ENCODE measurements at places on chromosomes 7 and 10.

- DNase-seq: no peak
Measured at GRCh38 chr7:95054386-95054785, 147.0 kb downstream of the PPP1R9A start.

DNA sequence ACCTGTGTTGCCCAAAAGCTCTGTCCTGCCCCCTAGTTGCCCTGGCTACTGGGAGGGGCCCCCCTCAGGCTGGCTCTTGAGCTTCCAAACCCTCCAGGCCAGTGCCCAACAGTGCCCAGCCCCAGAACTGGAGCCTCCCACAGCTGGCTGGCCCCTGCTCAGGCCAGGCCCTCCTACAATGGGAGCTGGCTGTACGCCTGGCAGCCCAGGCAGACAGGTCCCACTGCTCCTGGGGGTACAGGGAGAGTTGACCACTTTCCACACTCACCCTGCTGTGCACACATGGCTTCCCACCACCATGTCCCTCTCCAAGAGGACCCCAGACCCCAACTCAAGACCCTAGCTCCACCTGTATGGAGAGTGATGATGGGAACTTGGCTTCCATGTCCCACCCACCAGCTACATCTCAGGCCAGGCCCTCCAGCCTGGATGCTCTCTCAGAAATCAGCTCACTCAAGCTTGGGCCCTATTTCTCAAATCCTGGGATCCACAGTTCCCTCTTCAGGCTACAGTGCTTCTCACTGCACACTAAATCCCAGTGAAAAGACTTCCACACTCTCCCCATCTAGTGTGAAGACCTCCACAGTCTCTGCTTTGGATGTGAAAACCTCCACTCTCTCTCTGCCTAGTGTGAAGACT is 92.6 kb downstream of the OAT start:
- no peak for DNase-seq

DNA sequence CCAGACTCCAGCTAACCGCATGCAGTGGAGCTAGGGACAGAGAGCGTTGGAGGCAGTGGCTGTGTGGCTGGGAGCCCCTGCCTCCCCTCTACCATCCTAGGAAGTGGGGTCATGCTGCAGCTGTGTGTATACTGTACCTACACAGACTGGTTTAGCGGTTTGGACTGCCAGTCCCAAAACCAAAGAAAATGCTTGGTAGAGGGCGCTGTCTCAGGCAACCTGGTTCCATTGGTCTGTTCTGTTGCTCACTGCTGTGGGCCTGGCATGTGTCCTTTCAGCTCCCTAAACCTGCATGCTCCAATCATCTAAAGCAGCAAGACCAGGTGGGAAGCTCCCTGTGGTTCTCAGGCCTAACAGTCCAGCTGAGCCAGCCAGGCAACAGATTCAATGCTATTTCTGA is 4.5 kb downstream of the RBP4 start:
- no peak for DNase-seq

DNA sequence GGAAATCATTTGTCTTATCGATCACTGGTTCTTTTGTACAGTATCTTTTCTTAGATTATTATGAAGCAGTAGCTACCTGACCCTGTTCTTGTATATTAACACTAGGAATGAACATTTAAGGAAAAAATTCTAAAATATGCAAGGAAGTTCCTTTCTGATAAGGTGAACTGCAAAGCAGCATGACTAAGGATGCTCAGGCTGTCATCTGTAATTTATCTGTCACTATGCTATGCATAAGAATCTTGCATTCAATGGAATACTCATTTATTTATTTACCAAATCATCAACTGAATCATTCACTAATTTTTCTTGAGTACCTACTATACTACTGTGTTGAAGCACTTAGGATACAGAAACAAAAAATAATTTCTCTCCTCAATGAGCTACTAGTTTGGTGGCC is 5.8 kb downstream of the GSDME start:
- no peak for DNase-seq

DNA sequence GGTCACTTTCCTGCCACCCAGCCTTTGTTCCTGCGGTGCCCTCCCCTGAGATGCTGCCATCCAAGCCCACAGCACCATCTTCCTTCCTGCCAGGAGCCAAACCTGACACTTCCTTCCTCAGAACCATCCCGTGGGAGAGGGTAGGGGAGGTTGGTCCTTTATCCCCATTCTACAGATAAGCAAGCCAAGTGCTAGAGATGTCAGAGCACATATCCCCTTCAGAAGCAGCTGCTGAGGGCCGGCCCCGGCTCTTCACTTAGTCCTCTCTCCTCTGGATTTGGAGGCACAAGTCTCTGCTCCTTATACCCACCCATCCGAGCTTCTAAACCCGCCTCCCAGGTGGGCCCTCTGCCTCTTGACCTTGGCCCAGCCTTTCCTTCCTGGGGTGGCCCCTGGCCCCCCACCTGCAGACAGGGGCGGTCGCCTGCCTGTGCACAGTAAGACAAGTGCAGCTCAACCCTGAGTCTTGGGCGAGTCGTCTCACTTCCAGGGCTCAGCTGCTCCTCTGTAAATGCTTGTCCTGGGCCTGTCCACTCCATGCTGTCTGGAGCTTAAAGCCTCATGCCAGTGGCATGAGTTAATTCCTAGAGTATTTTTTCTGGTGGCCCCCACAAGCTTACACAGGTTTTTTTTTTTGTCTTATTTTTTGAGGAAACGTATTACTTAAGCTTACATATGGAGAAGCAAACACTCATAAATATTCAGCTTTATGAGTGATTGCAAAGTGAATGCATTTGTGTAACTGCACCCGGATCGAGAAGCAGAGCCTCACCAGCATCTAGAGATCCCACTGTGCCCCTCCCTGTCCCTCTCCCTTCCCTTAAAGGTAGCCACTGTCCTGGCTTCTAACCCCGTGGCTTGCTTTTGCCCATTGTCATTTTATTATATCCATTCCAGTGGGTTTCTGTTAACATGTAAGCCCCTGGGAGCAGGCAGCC is 125.1 kb downstream of the CDH23 start:
- DNase-seq: no peak

GRCh38 chr10:4678023-4678950 is 147.7 kb upstream of the AKR1E2 start:
- DNase-seq: no peak

GRCh38 chr10:63007112-63007511 is 126.0 kb upstream of the NRBF2 start:
- no peak for DNase-seq
